ENCODE measurements at places on chromosomes 5 and 9. TPM values are rescaled to one million over a fixed set of nuclear protein-coding genes. Genes with fewer than 3 reads are reported as not detected.

GRCh38 chr9:76403352-76403751, 9.1 kb upstream of the RFK start:
- H3K4me1 ChIP-seq = no peaks in the 10 kb centered on the region
- no peak overlapping the region for H3K4me3 ChIP-seq
- peak; percentile 79 for DNase-seq
- H3K27ac ChIP-seq = no peak overlapping the region

GRCh38 chr5:101431201-101431600, 528.1 kb upstream of the ST8SIA4 start:
- DNase-seq = no peak
- no peaks in the 10 kb centered on the region for H3K27me3 ChIP-seq
- no peak overlapping the region for H3K4me3 ChIP-seq
- no peaks in the 10 kb centered on the region for H3K36me3 ChIP-seq
- H3K27ac ChIP-seq = no peak overlapping the region

DNA sequence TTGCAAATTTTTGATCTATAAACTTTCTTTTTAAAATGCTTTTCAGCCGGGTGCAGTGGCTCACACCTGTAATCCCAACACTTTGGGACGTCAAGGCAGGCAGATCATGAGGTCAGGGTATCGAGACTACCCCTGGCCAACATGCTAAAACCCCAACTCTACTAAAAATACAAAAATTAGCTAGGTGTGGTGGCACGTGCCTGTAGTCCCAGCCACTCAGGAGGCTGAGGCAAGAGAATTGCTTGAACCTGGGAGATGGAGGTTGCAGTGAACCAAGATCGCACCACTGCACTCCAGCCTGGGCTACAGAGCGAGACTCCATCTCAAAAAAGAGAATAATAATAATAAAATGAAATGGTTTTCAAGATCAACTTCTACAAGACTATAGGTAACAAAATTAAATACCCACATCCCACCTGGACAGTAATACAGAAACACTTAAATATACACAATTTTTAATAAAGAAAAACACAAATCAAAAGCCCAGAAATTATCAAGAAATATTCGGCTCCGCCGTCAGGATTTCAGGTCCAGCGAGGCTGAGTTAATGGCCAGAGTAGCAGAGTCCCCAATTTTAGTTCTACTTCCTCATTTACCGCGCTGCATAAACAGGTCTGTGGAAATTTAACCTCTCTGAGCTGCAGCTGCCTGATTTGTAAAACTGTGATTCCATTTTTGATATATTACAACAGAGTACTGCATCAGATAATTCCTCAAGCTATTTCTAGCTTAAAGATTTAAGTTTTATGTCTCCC, 4.0 kb downstream of the TUT7 start:
- peaks cover 9% of the 10 kb centered on the region for H3K4me1 ChIP-seq
- H3K36me3 ChIP-seq = peaks cover 25% of the 10 kb centered on the region
- no peak overlapping the region for H3K4me3 ChIP-seq
- no peak for DNase-seq
- H3K27ac ChIP-seq = no peak overlapping the region
- H3K27me3 ChIP-seq = no peaks in the 10 kb centered on the region

Gene CDC20B
- 1.4 TPM for total RNA-seq

Gene CENPH
- 4.2 TPM for total RNA-seq
